ENCODE measurements at places on chromosomes 11 and 22.

DNA sequence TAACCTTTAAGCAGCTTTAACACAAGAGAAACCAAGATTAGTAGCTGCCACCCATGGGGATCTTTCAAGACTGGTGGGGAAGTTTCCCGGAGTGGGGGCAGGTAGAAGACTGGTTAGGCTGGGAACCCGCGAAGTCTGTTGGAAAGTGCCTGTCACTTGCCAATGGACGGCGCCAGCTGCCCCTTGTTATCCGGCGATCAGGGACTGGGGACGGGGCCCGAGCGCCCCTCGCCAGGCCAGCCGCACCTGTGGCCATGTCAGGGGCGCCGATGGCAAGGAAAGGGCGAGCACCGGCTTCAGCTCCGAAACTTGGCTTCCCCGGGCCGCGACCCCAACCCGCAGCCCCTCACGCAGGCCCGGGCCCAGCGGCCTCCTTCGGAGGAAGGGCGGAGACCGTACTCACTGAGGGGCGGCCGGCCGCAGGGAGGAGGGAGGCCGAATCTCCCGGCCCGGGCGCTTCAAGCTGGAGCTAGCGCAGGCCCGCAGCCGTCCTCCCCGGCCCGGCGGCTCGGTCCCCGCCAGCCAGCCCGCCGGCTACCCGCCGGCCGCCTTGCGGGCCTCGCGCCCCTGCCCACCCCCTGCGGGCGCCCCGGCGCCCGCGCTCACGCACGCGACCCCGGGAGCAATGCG lies 539 bp downstream of the EIF4ENIF1 start:
- DNase-seq, result peak; percentile 80

DNA sequence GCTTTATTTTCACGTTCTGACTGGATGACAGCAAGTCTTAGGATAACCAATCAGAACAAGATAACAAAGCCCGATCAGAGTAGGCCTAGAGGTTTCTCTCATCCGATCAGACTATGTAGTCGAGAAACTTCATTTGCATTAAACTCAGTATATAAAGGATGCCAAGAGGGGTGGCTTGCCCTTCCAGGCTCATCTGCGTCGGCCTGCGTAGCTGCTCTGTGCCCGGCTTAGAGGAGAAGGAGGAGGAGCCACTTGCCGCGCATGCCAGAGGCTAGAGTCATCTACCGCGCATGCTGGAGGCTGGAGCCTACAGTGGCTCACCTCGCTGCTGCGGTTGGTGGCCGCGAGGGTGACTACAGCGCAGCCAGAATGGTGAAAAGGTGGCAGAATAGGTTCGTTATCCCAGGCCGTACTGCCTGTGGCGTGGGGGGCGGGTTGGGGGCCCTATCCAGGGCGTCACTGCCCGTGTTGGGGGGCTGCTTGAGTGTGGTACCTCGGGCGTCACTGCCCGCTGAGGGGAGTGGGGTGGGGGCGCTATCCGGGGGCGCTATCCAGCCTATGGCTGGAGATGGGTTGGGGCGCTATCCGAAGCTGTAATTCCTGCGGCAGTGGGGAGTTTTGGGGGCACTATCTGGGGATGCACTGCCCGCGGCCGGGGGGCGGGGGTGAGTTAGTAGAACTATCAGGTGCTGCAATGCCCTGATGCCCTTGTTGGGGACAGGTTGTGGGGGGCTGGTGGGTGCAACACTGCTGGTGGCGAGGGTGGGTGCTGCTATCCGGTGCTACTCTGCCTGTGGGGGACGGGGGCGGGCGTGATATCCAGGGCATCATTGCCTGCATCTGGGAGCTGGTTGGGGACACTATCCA lies at the start of gene RFPL2:
Gene RFPL2 (minus strand): TSS at position 218 of the 867 bp plus-strand sequence. CDS start 2,622 bp downstream, outside the sequence.
- peak; percentile 63 for DNase-seq

DNA sequence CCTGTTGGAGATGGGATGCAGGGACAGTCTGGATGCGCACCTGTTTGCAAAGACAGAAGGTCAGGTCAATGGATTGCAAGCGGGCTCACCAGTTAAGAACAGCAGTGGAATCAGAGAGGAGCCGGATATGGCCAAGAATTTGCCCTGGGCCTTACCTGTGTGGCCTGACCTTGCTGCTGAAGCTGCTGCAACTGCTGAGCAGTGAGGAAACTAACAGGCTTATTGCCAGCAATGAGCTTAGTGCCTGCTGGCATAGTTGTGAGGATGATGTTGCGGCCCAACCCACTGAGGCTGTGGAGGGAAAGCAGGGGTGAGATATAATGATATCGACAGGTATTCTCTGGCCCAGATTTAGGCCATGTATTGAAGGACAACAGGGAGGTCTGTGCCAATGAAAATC lies 30.6 kb downstream of the NFRKB start:
- no peak for DNase-seq

- DNase-seq, result no peak
Measured at GRCh38 chr11:78933350-78933749, 358.7 kb upstream of the NARS2 start.

GRCh38 chr11:62706850-62707247 lies 375 bp downstream of the BSCL2 start:
- DNase-seq, result no peak

GRCh38 chr11:92867913-92868619 lies 101.4 kb upstream of the MTNR1B start:
- DNase-seq, result no peak

- no peak for DNase-seq
Measured at GRCh38 chr22:35539487-35539886, 1.1 kb upstream of the RASD2 start.

GRCh38 chr11:134207538-134208239 lies 16.1 kb downstream of the NCAPD3 start:
- DNase-seq, result no peak

- no peak for DNase-seq
Measured at GRCh38 chr11:35207471-35208403, 68.8 kb downstream of the CD44 start.

DNA sequence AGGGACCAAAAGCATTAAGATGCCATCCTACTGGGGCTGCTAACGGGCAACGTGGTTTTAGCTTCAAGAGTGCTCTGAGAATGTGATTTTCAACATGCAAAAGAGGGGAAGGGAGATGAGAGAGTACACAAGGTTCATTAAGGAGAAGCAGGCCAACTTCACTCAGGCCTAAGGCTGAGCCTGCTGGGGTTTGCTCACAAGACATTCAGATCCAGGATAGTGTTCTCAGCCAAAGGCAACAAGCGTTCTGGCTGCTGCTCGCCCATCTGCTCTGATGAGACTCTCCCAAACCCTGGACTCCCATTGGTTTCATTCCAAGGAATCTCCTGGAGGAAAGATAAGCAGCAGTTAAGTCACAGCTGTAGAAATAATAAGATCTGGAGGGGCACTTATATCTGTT lies 23.6 kb upstream of the UPB1 start:
- DNase-seq, result no peak

DNA sequence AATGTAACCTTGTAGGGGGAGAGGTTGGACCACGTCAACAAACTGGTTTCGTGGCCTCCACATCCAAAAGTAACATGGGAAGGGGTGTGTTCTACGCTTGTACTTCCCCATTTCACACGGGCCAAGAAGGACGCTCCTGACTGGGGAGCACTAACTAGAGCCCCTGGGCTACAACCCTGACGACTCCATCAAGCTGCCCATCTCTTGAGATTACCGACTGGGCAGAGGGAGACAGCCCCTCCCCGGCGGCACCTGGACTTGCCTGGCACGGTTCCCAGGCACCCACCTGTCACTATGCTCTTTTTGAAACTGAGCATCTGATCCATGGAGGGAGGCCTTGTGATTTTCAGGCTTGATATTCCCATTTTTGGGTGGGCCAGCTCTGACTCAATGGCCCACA lies 68.5 kb downstream of the SHANK2 start:
- DNase-seq, result no peak

DNA sequence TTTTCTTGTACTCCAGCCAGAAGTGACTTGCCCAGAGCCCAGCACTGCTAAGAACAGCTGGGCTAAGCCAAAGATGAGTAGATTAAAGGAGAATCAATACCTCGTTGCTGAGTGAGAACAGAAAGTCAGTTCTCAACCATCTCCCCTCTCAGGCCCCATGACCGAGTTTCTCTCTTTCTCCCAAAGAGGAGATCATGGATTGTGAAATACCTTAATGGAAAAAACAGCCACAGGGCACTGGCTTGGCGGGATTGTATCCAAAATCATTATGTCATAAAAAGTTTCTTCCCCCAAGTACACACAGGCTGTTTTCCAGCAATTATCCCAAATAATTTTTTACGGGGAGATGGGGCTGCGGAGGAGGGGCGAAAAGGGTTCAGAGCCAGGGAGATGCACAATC lies 111.8 kb upstream of the TMEM45B start:
- DNase-seq, result no peak

DNA sequence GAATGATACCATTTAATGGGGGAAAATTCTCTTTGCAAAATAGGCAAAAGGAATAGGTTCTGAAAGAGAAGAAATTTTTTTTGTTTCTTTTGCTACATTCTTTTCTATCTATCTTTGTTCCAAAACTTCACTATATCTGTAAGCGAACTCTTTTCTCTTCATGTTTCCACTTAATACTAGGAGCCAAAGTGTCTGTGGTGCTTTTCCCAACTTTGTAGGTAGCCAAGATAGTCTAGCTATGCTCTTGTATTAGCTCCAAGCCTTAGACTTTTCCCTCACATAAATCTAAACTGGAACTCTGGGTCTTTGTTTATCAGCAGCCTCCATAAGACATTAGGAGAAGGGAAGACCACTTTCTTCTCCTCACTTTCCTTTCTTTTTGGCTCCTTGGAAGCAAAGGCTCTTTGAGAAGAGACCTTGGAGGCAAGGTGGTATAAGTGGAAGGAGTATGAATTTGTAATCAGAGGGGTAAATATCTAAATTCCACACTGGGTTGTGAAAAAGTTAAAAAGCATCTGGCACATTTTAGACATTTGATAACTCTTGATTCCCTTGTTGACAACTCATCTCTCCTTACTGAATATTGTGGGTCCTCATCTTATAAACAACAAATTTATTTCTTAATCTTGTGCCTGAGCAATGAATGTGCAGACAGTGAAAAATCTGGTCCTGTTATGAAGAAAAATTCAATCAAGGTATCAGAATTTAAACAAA lies 130.0 kb downstream of the EHF start:
- no peak for DNase-seq

GRCh38 chr11:111365722-111366559 lies 13.1 kb downstream of the POU2AF1 start:
- no peak for DNase-seq

DNA sequence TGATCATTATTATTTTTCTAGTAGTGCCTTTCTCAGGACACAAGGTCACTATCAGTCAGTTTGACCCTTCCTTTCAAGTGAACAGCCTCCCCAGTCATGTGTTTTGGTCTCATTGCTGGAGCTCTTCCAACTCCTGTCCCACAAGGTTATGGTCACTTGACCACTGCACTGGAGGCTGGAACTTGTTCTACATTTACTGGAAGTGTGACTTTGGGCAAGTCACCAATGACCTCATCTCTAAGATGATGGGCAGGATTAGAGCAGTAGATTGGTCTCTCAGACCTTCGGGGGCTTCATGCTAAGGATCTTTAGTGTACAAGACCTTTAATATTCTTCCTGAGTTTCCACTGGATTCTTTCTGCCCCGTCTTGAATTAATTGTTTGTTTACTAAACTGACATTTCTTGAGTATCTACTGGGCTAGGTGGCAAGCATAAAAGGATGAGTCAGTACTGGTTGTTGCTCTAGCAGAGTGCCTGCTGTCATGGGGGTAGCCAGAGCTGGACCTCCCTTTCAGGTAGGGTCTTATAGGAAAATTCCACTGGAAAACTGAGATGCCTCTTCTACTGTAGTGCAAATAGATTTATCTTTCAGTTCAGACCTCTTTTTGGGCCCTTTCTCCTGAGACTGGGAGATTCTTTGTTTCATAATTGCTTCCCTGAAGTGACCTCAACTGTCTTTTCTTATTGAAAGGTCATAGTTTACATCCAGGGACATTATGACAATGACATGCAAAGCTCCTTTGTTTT lies 106.8 kb downstream of the GRAMD1B start:
- no peak for DNase-seq

DNA sequence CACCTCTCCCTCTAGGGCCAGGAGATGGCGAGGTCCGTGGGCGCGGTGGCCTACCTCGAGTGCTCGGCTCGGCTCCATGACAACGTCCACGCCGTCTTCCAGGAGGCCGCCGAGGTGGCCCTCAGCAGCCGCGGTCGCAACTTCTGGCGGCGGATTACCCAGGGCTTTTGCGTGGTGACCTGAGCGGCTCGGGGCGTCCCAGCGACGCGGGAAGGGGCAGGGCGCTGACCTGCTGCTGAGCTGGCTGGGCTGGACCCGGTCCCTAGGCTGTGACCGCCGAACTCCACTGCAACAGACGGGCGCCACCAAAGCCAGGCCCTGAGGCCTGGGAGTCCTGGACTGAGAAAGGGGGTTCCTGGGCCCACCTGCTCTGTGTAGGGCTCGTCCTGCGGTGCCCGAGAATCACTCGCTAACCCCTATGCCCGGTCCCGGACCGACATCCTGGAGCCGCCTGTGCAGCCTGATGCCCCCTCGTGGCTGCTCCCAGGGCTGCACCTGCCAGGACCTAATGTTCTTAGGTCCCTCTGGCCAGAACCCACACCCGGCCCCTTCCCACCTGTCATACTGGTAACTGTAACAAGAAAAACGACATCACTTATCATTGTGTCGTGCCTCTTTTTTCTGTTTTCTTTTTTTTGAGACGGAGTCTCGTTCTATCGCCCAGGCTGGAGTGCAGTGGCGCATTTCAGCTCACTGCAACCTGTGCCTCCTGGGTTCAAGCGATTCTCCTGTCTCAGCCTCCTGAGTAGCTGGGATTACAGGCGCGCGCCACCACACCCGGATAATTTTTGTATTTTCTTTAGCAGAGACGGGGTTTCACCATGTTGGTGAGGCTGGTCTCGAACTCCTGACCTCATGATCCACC lies 15.0 kb downstream of the RHOD start:
- peak; percentile 95 for DNase-seq

- DNase-seq, result no peak
Measured at GRCh38 chr11:36345084-36345511, 49.0 kb downstream of the PRR5L start.

DNA sequence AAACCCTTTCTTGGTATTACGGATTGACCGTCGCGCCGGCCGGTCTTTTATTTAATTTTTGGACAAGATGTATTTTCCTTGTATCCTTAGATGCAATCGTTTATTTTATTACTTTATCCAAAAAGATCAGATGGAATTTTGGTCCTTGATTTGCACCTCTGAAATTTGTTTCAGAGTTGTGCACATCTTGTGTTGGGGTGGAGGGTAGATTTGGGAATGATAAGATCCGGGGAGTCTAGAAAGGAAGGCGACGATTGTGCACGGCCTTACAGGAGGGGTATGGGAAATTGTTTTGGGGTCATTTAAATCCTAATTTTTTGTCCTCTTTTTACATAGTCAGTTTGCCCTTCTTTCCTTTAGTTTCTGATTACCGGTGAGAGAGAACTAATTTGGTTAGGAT lies 1.4 kb downstream of the KDM2A start:
- DNase-seq, result no peak

DNA sequence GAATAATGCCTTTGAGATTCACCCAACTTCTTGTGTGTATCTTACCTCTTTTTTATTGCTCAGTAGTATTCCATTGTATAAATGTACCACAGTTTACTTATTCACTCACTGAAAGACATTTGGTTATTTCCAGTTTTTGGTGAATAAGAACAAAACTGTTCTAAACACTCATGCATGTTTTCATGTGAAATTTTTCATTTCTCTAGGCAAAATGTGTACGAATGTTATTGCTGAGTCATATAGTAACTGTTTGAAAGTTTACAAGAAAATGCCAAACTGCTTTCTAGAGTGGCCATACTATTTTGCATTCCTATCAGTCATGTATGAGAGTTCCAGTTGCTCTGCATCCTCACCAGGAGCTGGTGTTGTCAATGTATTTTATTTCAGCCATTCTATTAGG lies 8.8 kb upstream of the EMSY start:
- DNase-seq, result no peak

All from GM03348 (cell line).